ENCODE measurements at places on chromosomes 1 and 21.

- no peak for DNase-seq
Measured at GRCh38 chr1:915295-916172, 8.2 kb upstream of the SAMD11 start.

- no peak for DNase-seq
Measured at GRCh38 chr1:233673947-233674431, 60.1 kb downstream of the KCNK1 start.

- no peak for DNase-seq
Measured at GRCh38 chr1:161190962-161191521, 7.8 kb downstream of the ADAMTS4 start.

DNA sequence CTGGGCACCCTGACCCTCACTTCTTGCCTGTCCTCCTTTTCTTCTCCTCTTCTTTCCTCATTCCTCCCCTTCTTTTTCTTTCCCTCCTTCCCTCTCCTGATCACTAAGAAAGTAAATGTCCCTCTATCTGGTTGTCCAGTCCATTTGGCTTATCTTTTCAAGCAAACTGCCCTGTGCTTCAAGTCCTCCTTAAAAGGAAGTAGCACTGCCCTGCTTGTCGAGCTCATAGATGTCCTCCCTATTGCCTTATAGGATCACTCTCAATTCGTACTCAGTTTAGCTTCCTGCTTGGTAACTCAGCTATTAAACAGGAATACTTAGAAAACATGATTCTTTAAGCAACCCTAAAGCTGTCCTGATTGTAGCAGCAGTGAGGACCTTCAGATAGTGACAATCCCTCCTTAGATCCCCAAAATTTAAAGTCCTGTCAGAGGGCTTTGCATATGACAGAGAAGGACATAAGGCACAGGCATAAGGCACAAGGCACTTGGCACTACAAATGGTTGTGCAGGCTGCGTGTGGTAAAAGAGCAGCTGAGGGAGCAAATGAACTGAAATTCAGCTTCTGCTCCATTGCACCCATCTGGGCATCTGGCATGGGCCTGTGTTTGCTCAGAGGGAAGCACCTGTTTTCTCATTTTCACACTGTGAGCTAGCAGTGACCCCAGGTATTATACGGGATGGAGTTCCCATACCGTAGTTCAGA, 26.1 kb upstream of the SLAMF6 start:
- DNase-seq = no peak

DNA sequence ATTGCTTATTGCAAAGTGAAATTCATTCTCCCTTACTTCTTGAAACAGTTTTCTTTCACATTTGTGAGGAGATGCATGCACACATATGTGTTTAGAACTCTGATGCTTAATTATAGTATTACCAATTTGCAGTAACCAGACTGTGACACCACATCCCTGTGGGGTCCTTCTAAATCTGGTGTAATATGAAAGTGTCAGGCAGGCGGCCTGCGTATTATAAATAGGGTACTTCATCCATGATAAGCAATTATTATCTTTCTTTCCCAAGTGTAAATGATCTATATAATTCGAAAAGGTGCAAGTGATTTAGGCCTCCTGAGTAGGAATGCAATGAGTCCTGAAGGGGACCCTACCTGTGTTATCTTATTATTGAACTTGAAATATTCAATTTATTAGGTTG, 876 bp downstream of the EFCAB7 start:
- no peak for DNase-seq

GRCh38 chr1:1433804-1434130, 1.7 kb upstream of the VWA1 start:
- no peak for DNase-seq
